NCI-H460 (cell line): ENCODE measurements at places on chromosomes 5 and 9.

DNA sequence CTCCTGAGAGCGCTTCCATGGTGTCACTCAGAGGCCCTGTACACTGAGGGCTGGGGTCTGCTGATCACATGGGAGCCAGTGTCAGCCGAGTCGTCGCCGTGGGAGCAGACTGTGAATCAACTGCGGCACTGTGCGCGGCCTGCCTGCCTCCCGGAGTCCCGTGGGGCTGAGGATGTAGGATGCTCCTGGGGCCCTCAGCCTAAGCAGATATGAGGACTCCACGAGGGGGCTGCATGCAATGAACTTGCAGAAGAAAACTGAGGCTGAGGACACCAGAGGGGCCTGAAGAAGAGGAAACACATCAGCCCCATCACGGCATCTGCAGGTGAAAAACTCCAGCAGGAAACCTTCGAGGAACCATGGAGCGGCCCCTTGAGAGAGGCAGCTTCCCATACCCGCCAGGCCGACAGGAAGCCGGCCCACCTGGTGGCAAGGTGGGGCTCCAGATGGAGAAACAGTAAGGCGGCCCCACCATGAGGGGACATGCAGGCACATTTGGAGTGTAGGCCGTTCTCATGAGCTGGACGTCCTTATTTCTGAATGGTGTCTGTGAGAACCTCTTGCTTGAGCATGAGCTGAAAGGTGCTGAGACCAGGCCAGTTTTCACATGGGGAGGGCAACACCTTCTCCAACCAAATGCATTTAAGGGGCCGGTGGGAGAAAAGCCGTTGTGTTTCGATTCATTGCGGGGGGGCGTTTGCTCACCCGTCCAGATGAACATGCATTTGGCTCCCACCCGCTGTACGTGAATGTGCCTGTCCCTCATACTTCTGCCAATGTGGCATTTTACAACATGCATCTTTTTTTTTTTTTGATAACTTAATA is 35.2 kb upstream of the ADAMTS2 start:
- no peak for DNase-seq

DNA sequence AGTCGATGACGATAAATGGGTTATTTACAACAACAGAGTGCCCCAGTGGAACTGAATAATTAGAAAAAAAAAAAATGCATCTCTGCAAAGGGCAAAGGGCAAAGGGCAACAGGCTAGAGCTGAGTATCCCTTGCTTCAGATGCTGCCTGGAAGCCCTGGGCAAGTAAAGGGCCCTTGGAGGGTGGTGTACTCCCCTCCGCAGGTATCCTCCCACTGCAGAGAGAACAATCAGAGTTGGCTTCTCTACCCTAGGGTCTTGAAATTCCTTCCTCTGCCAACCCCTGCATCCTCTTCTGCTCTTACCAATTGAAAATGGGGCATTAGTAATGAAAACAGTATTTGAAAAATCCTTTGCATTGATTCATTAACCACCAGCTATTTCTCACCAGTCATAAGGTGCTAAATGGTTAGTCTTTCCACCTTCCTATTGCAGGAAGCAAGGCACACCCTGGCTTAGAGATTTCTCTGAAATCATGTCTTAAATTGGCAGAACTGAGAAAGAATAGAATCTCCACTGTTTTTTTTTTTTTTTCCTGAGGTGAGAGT is 122.6 kb downstream of the SEMA6A start:
- no peak for DNase-seq

DNA sequence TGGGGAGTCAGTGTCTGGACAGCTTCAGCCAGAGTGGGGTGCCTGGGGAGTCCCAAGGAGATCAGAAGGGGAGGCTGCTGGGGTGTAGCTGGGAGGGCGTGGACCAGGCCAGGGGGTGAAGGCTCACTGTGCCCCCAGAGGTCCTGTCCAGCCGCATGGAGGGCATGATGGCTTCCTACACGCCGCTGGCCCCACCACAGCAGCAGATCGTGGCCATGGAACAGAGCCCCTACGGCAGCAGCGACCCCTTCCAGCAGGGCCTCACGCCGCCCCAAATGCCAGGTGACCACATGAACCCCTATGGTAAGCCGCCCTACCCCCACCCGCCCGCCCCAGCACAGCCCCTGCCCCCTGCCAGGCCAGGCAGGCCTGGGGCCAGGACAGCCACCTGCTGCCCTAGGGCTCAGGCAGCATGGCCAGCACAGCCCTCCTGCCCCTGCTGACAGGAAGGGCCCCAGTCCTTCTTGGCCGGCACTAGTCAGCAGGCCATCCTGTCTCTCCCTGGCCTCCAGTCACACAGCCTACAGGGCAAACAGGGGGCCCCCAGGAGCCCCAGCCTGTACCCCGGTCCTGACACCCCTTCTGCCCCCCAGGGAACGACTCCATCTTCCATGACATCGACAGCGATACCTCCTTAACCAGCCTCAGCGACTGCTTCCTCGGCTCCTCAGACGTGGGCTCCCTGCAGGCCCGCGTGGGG is 82.1 kb downstream of the LMX1B start:
- DNase-seq, result no peak

GRCh38 chr5:135173662-135174290 is 139.7 kb upstream of the PITX1 start:
- DNase-seq, result no peak

DNA sequence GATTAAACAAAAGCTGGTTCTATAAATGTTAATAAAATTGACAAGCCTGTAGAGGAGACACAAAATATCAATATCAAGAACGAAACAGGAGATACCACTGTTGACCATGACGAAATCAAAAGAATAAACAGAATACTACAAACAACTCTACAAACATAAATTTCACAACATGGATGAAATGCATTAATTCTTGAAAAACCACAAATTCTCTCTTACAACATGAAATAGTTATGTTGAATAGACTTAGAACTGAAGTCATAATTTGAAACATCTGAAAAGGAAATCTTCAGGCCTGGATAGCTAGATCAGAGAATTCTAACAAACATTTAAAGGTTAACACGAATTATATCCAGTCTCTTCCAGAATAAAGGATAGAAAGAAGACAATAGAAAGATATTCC is 6.9 kb upstream of the SPATA31C1 start:
- no peak for DNase-seq

DNA sequence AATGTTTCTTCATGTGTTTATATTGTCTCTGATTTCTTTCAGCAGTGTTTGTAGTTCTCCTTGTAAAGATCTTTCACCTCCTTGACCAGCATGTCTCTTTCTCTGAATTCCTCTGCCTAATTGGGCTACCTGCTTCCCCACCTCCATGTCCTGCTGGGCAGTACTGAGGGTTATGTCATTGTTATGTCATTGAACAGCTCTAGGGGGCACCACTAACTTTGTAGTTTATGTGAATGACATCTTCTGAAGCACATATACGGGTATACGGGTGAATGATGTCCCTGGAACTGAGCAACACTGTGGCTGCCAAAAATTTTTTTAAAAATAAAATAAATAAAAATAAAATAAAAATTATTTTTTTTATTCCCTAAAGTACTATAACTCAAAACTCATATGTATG is 16.9 kb upstream of the SNCAIP start:
- no peak for DNase-seq

DNA sequence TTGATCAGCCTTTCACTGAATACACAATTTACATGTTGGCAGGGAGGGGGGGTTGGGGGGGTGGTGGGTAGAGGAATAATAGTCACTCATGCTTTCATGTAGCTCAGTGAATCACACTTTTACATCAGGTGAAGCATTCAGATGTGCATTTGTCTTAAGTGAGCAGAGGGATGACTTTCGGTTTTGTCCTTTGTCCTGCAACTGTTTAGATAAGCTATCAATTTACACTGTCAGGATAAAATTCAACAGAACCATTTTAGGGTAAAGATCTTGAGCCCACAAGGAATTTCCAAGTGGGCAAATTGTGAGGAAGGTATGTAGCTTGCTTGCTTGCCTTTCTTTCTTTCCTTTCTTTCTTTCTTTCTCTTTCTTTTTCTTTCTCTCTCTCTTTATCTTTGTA is 576.2 kb downstream of the MTRR start:
- DNase-seq, result no peak

GRCh38 chr5:68122439-68123328 is 92.9 kb upstream of the PIK3R1 start:
- no peak for DNase-seq

DNA sequence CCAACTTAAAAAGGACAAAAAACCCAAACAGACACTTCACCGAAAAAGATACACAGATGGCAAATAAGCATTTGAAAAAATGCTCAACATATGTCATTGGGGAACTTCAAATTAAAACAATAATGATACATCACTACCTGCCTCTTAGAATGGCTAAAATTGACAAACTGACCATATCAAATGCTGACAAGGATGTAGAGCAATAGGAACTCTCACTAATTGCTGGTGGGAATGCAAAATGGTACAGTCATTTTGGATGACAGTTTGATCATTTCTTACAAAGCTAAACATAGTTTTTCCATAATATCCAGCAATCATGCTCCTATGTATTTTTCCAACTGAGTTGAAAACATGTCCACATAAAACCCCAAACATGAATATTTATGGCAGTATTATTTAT is 58.9 kb upstream of the RAPGEF6 start:
- no peak for DNase-seq

DNA sequence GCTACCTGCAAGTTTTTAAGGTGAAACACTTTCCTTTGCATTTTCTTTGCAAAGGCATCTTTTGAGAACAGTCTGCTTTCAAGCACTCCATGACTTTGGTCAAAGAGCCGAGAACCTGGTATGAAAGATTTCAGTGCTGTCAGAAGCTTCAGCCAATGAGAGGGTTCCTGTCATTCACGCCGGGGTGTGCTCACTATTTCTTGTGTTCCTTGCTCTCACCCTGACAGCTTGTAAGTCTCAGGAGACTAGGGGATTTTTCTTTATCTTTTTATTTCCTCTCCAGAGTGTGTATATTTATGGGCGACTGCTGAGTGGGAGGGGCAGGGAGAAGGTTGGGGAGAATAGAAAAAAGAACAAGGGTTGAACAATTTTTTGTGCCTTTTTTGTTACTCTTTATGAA is 334.0 kb downstream of the PSAT1 start:
- DNase-seq, result no peak

DNA sequence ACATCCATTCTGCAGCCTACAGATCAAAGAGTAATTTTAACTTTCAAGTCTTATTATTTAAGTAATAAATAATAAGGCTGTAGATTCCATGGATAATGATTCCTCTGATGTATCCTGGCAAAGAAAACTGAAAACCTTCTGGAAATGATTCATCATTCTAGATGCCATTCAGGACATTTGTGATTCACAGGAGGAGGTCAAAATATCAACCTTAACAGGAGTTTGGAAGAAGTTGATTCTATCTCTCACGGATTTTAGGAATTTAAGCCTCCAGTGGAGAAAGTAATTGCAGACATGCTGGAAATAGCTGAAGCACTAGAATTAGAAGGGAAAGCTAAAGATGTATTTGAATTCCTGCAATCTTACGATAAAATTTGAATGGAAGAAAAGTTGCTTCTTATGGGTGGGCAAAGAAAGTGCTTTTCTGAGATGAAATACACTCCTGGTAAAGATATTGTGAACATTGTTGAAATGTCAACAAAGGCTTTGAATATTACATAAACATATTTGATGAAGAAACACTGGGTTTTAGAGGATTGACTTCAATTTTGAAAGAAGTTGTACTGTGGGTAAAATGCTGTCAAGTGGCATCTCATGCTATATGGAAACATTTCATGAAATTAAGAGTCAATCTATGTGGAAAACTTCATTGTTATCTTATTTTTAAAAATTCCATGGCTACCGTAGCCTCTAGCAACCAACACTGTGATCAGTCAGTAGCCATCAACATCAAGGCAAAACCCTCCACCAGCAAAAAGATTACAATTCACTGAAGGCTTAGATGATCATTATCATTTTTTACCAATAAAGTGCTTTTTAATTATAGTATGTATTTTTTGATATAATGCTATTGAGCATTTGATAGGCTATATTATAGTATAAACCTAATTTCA is 1141.0 kb downstream of the CDH12 start:
- DNase-seq, result no peak

DNA sequence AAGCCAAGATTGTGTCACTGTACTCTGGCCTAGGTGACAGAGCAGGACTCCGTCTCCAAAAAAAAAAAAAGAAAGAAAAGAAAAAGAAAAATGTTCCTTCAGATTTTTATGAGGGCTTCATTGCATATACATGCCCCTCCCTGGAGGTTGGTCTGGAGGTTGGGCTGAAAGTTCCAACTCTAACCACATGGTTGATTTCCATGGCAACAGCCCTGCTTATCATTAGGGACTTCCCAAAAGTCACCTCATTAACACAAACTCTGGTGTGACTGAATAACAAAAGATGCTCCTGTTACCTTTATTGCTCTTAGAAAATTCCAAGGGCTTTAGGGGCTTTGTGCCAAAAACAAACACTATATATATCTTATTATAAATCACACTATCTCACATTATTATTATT is 113.8 kb downstream of the TMC1 start:
- no peak for DNase-seq

DNA sequence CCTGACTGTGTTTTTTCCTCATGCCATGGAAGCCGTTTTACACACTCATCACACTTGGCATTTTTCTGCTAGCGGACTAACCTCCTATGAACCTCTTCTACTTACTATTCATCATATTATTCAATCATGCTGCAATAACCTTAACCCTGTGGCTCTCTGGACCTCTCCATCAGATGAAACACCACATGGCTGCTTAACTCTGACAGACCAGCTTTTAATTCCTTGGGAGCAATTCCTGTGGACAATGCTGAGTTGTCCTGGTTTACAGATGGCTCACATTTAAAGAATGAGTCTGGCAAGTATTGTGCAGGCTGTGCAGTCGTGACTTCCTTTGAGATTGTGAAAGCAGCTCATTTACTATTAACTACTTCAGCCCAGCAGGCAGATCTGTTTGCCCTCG is 9.0 kb downstream of the OR1J1 start:
- no peak for DNase-seq

- DNase-seq, result no peak
Observed at GRCh38 chr5:135594416-135594960, 15.7 kb upstream of the CXCL14 start.

DNA sequence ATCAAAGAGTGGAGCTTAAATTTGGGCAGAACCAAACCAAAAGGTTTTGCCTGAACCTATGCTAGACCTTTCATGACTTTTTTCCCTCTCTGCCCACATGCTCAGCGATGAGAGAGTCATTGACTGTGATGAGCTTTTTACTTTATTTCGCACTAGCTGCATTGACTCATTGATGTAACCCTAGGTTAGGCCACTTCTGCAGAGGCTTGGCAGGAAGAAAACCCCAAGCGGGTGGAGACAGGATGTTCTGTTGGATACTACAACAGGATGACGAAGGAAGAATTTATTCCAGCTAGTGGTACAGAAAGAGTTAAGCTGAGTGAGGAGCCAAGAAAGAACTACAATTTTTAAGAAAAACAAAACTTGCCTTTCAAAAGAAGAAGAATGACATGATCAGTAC is 18.4 kb downstream of the AGXT2 start:
- DNase-seq, result no peak

- no peak for DNase-seq
Observed at GRCh38 chr5:139458580-139459407, 3.7 kb downstream of the ECSCR start.

- no peak for DNase-seq
Observed at GRCh38 chr9:124752967-124753366, 18.1 kb downstream of the NR6A1 start.

GRCh38 chr5:112735702-112736101 is 2.0 kb upstream of the APC start:
- DNase-seq, result no peak

- no peak for DNase-seq
Observed at GRCh38 chr5:143649937-143650621, 161.9 kb upstream of the HMHB1 start.
